ENCODE measurements at places on chromosomes 6 and 20.

GRCh38 chr20:58294497-58295455 is 14.7 kb upstream of the RAB22A start:
- no peak for DNase-seq

DNA sequence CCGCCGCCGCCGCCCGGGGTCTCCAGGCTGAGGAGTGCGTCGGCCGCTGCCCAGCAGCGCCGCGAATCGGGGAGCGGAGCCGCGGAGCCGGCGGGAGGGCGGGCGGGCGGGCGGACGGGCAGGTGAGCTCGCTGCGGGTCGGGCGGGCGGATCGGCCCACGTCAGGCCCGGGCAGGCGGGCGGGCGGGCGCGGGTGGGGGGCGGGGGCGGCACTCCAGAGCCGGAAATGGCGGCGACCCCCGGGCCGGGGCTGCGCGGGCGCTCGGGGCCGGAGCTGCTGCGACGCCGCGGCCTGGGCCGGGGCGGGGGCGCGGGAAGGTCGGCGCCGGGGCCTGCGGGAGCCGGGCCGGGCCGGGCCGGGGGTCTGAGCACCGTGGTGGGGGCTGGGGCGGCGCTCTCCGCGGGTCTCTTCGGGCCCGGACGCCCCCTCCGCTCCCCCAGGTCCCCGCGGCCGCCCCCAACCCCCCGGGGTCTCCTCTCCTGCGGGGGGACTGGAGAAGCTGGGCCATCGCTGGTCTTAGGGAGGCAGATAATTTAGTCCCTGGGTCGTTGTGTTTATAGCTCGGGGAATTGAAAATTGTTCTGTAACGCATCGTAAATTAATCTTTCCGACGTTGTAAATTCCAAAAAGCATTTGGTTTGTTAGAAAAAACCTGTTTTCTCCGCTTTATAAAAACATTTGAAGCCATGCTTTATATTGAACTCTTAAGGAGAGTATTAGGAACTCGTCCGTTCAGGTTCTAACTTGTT is 451 bp downstream of the DNAJC5 start:
- DNase-seq: no peak

GRCh38 chr6:139973669-139974344 is 599.4 kb upstream of the CITED2 start:
- DNase-seq: peak; percentile 66

- DNase-seq: no peak
Observed at GRCh38 chr20:49340161-49340966, 62.5 kb upstream of the ZNFX1 start.

DNA sequence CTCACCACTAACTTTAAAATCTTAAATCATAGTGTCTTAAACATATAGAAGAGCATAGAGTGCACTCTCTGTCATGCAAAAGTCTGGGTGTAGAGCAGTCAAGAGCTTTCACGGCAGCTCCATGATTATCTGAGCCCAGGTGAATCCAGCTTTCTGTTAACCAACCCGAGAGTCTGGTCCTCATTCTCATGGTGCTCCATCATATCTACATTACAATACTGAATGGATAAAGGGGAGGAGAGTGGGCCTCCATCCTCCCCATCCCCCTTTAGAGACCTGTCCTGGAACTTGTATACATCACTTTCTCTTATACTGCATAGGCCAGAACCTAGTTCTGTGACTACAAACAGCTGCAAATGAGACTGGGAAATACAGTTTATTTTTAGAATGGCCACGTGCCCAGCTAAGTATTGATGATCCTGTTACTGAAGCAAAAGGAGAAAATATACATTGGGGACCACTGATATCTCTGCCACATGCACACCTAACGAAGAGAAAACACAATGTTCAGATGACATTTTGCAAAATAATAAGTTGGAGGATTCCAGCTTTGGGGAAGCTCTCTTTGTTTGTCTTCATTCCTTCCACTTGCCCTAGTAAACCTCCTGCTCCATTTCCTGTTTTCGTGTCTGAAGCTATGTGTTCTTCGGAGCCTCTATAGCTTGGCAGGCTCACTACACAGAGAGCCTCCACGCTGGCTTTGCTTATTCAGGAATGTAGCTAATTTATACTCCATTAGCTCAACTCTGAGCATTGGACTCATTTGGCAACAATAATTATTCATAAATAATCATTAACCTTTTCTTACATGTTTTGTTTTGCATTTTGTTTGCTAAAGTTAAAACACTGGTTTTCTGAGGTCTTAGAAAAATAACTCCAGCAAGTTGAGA is 110.1 kb downstream of the IYD start:
- no peak for DNase-seq

DNA sequence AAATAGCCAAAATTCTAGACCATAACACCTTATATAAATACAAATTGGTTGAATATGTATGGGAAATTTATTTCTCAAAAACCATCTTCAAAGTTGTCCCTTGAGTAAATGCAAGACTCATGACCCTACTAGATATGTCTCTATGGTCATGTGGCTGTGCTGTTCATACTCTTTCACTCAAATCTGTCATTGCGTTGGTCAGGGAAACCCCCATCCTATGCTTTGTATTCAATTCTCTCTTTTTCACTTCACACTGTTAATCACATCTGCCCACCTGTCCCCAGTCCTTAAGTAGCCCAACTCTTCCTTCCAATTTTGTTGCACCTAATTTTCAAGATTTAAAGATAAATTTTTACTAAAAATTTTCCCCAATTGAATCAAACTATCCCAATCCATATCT is 51.0 kb downstream of the RPS12 start:
- DNase-seq: no peak

- no peak for DNase-seq
Observed at GRCh38 chr6:133309579-133309978, 68.4 kb downstream of the EYA4 start.

DNA sequence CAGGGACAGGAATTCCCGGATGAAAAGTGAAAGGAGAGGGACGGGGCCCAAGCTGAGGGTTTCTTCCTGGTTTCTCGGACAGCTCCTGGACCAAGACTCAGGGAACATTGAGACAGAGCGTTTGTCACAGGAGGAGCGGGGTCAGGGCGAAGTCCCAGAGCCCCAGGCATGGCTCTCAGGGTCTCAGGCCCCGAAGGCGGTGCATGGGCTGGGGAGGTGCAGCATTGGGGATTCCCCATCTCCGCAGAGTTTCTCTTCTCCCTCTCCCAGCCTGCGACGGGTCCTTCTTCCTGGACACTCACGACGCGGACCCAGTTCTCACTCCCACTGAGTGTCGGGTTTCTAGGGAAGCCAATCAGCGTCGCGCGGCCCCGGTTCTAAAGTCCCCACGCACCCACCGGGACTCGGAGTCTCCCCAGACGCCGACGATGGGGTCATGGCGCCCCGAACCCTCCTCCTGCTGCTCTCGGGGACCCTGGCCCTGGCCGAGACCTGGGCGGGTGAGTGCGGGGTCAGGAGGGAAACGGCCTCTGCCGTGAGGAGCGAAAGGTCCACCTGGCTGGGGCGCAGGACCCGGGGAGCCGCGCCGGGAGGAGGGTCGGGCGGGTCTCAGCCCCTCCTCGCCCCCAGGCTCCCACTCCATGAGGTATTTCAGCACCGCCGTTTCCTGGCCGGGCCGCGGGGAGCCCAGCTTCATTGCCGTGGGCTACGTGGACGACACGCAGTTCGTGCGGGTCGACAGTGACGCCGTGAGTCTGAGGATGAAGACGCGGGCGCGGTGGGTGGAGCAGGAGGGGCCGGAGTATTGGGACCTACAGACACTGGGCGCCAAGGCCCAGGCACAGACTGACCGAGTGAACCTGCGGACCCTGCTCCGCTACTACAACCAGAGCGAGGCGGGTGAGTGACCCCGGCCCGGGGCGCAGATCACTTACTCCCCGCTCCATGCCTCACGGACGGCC is 54.6 kb upstream of the POLR1H start:
- no peak for DNase-seq

DNA sequence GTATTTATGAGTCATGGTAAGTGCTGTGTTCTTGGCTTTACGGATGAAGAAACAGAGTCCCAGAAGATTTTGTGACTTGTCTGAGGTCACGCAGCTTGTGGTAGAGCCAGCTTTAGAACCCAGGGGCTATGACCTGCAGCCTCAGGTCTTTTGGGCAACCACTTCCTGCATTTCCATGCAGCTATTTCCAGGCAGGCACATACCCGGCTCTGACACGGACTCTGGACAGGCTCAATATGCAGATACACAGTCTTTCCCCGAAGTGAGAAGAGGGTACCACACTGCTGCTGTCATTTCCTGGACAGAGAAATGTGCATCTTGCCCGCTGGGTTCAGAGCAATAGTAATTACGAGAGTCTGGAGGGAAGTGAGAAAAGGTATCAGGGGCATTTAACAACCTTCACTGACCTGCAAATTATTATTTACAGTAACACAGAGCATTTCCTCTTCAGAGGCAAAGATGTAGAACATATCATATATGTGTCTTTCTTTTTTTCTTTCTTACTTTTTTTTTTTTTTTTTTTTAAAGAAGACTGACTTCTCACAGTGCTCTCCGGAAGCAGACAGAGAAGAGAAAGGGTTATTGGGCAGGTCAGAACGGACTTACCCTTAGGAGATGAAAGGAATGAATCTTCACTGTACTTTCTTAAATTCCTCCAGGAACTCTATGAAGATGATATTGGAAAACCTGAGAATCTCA is 185.1 kb downstream of the CLIC5 start:
- DNase-seq: no peak

GRCh38 chr6:18477301-18477941 is 90.3 kb downstream of the RNF144B start:
- no peak for DNase-seq

- DNase-seq: no peak
Observed at GRCh38 chr6:90978046-90978445, 391.2 kb upstream of the MAP3K7 start.

DNA sequence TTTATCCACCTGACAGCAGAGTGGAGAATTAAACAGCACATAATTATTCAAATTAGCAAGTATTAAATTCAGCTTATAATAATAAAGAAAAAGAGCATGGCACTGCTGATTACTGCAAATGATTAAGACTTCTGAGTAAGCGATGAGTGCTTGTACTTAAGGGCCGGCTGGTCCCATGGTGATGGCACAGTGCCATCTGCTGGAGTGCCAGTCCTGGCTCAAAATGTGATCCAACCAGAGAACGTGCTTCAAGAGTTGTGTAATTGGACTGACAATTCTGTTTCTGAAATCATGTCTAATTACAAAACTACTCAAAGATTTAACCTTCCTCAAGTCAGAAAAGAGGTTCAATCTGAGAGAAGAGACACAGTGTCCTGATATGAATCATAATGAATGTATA is 181.6 kb upstream of the RGS17 start:
- DNase-seq: peak; percentile 51

DNA sequence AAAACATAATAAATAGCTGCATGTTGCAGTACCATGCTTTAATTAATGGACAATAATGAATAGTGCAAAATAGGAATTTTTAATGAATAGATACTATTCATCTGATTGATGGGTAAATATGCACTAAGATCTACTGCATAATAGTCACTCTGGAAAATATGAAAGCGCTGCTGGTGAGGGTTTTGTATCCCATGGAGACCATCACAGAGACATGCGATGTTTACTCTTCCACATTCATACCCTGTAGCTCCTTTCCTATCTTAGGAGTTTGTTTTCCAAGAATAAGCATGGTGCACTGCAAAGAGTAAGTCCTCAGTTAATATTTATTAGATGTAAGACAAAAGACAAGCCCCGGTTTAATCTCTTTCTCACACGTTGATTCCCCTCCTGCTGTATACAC is 81.4 kb downstream of the NRSN1 start:
- DNase-seq: no peak

DNA sequence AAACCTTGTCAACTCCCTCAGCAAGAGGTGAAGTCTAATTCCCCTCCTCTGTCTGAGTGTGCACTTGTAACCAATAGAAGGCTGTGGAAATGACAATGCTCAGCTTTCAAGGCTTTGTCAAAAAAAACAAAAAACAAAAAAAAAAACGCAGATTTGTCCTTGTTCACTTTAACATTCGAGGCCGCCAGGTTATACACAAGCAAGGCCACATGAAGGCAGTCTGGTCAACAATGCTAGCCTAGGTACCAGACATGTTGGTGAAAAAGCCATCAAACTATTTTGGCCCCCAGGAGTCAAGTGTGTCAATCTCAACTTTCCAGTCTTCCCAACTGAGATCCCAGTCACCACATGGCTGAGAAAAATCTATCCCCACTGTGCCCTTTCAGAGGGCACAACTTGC is 92.3 kb downstream of the CDK19 start:
- DNase-seq: no peak

GRCh38 chr20:20370094-20370575 is 2.2 kb downstream of the INSM1 start:
- DNase-seq: no peak

DNA sequence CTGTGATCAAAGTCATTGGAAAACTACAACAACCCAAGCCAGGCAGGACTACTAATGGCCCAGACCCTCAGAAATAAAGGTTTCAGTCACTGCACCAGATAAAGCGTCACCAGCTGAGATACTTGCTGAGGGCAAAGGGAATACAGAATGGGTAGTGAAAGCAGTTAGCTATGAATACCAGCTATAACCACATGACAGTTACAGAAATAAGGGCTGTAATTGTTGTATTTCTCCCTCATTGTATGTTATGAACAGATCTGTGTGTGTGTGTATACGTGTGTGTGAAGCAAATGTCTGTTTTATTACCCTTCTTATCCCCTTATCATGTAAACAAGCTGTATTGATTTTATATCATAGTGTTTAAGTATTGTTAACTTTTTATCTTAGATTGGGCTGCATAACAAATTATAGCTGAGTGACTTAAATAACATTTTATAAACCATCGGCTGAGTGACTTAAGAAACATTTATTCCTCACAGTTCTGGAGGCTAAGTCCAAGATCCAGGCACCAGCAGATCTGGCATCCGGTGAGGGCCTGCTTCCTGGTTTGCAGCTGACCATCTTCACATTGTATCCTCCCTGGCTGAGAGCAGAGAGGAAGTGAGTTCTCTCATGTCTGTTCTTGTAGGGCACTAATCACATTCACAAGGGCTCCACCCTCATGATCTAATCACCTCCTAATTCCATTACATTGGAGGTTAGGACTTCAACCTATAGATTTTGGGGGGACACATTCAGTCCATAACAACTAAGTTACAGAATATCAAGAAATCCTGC is 46.0 kb upstream of the VSX1 start:
- DNase-seq: no peak

Data from hematopoietic multipotent progenitor cell treated with erythropoietin and hydrocortisone succinate and interleukin-3 and kit ligand, for 8 days (in vitro differentiated cells).